ENCODE measurements at places on chromosomes 1 and 21. TPM values are rescaled to one million over a fixed set of nuclear protein-coding genes. Genes with fewer than 3 reads are reported as not detected.

DNA sequence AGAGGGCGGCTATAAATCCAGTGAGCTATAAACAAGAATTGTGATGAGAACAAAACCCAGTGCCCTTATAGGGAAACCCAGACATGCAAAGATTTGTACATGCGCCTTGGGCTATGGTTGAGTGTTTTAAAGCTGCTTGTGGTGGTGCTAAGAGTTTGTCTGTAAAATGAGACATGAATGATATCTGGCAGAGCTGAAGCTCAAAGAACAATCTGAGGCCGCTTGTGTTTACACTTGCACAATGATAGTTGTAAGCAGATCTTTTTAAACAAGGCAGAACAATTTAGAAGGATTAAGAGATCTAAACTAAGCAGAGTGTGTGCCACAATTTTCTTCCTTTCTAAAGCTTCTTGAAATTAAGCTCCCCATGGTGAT is 80.4 kb upstream of the ADAMTS5 start:
- DNase-seq, result no peak
- H3K4me1 ChIP-seq, result no peaks in the 10 kb centered on the region
- no peaks in the 10 kb centered on the region for H3K36me3 ChIP-seq

DNA sequence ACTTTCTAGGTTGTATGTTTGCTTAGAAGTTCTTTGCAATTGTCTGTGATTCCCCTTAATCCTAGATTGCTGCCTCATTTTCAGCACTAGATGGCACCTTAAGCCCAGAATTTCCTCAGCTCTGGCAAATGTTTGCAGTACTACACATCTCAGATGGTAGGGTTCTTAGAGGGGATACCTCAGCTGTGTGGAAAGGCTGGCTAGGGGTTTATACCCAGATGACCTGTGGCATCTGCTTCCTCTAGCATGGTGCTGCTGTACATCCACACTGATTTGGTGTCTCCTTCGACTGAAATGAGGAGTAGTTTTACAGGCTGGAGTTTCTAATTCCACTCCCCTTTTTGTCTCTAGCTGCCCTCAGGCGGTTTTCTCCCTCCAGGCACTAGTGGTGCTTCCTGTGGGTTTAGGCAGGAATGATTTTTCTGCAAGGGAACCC is 23.5 kb downstream of the ASB17 start:
- no peak overlapping the region for H3K4me3 ChIP-seq
- H3K27ac ChIP-seq, result no peak overlapping the region
- H3K27me3 ChIP-seq, result peaks cover 6% of the 10 kb centered on the region

CD53 gene
- total RNA-seq, result 204 TPM

EPRS1 gene
- total RNA-seq, result 176 TPM
